ENCODE measurements at places on chromosomes 5 and 9.

GRCh38 chr5:78367318-78367991 lies 7.0 kb downstream of the SCAMP1 start:
- no peak for DNase-seq

DNA sequence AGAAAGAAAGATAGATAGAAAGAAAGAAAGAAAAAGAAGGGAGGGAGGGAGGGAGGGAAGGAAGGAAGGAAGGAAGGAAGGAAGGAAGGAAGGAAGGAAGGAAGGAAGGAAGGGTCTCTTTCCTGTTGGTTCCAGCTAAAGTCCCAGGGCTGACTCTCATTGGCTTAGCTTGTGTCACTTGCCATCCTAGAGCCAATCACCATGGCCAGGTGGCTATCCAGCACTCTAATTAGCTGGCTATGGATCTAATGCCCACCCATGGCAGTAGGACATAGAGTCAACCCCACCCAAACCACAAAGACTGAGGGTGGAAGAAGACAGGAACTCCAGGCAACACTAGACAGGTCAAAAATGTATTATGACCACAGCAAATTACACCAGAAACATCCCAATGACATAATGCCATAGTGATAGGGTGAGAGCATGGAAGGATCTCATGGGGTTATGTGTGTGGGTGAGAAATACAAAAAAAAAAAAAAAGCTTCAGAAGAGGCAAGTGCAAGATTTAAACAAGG lies 10.8 kb upstream of the CPLX2 start:
- DNase-seq: no peak

DNA sequence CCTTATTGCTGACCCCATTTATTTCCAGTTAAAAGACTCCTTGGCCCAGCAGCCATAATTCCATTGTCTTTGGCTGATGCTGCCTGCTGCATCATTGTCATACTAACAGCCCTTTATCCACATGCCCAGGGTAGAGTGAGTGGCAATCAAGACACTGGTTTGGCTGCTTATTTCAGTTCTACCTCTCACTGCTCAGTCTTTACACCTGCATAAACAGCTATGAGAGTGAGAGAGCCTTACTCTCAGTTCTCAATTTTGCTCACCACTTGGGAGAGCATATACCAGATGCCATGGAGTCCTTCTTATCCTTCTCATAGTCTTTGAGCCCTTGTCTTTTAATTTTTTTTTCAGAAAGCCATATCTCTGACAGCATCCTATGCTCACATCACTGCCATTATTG lies 596.9 kb upstream of the CYLC2 start:
- DNase-seq: no peak

GRCh38 chr5:35804841-35805240 lies 51.9 kb upstream of the IL7R start:
- DNase-seq: no peak

DNA sequence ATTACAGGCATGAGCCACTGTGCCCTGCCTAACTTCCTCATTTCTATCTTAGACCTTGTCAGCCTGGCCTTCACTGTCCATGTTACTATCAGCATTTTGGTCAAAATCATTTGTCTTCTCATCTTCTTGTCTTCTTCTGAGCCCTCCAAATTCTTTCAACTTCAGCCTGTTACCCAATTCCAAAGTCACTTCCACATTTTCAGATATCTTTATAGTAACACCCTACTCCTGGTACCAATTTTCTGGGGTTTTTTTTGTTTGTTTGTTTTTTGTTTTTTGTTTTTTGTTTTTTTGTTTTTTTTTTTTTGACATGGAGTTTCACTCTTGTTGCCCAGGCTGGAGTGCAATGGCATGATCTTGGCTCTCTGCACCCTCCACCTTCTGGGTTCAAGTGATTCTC lies 90.3 kb upstream of the LARP1 start:
- no peak for DNase-seq

DNA sequence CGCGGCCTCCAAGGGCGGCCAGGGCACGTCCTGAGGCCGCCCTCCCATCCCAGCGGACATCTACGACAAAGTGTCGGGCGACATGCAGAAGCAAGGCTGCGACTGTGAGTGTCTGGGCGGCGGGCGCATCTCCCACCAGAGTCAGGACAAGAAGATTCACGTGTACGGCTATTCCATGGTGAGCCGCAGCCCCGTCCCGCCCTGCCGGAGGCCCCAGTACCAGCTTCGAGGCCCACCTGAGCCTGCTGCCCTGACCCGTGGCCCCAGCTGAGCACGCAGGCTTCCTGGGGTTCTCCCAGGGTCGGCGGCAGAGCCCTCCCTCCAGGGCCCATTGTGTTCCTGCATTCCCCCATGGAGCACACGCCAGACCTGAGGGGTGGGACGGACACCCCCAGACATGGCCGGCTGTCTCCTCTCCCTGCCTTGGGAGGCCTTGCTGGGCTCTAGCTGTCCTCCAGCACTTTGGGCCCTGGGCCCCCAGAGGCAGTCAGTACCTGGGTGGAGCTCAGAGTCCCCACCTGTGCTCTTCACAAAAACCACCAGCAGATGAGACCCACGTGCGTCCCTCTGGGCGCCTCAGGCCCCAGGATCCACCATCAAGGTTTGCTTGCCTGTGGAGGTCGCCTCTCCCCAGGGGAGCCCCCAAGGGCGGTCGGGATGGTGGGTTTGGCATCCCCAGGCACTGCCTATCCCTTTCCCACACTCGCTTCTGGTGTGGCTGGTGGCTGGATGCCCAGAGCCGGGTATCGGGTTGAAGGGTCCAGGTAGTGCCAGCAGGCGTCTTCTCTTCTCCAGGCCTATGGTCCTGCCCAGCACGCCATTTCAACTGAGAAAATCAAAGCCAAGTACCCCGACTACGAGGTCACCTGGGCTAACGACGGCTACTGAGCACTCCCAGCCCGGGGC lies 1.0 kb downstream of the PHPT1 start:
- DNase-seq: no peak

DNA sequence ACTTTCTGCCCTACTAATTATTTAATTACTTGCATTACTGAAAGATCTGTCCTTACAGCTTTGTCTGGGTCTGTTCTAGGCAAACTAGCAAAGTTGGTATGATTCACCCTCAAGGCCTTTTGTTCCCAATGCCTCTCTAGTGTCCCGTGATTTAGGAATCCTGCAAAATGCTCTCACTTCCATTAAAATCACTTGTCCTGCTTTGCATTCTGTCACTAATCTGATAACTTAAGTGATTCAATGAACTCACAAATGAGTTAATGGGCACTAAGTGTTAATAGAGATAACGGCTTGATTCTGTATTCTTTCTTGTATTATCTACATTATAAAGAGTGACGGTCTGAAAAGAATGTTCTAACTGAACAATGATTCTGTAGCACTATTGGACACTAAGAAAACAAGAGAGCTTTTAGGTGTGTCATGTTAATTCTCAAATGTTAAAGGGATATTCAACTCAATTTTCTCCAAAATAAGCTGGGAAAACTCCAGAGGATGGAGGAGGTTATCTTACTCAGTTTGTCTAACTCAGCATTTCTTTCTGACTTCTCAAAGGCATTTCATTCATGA lies 697.3 kb downstream of the CETN3 start:
- no peak for DNase-seq

- no peak for DNase-seq
Measured at GRCh38 chr5:78504704-78505677, 143.6 kb downstream of the LHFPL2 start.

DNA sequence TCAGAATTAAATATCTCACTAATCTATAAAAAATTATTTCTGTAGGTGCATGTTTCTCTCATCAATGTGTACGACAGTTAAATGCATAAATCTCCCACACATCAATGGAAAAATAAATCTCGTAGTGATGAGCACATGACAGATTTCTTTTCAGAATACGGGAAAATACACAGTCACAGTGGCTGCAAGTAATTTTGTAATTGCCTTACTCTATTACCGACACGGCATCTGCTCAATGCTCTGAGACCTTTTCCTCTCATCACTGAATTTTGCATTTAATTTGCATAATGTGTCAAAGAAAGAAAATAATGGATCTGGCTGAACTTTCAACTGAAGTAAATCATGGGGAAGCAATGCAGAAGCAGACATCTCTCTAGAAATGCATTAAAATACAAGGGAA lies 37.2 kb downstream of the PDE4D start:
- DNase-seq: no peak

DNA sequence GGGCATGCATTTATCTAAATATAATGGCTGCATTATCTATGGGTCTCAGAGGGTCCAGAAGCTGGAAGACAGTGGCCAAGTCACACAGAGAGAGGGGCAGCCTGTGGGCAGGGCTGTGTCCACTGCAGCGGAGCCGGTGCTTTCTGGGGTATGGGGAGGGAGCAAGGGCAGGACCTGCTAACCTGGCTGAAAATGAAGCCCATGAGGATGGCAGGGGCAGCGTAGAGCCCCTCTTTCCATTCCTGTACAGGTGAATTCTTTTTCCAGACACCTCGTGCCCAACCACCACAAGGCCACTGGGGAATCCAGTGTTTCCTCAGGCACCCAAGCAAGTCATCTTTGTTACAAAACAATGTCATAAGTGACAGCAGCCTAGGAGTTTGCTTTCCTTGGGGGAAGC lies 305.9 kb upstream of the IRX4 start:
- no peak for DNase-seq

DNA sequence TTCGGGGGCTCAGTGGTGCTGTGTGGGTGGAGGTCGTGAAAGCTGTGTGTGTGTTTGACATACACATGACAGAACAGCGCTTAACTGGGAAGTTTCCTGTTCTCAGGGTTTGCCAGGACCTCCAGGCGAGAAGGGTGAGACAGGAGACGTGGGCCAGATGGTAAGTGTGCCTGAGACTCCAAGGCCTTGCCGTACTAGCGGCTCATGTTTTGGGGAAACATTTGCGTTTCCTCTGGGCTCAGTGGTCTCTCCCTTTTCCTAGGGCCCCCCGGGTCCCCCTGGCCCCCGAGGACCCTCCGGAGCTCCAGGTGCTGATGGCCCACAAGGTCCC lies 68.3 kb upstream of the FCN2 start:
- DNase-seq: no peak

DNA sequence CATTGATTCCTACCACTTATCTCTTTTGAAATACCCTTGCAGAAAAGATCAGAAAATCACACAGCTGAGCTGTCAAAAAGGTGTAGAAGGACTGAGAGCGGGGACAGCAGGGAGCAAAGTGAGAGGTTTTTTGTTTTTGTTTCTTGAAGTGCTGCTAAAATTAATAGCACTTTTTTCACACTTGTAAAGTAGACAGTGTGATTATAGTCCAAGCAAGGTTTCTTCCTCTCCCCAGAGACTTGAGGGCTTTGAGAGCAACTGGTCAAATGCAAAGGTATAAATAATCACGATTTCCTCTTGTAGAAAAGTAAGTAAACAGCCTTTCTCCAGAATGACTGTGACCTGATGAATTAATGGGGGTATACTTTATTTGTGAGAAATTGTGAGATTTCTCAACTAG lies 326.9 kb downstream of the ZNF608 start:
- DNase-seq: no peak

DNA sequence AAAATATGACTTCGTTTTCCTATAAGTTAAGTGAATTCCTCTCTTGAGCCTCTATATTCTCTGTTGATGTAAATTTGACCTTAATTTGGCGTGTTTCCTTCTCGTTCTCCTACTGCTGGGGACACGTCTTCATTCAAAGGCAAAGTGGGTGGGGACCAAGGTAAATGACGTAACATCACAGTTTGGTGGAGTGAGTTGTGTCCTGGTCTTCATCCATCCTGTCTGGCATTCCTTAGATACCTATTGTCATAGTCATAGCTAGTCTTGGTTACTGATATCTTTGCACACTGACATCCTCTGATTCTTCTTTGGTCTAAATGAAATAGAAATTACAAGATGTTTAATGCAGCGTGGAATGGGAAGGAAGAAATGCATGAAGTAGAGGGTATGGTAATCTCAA lies 108.5 kb downstream of the NNT start:
- DNase-seq: no peak

DNA sequence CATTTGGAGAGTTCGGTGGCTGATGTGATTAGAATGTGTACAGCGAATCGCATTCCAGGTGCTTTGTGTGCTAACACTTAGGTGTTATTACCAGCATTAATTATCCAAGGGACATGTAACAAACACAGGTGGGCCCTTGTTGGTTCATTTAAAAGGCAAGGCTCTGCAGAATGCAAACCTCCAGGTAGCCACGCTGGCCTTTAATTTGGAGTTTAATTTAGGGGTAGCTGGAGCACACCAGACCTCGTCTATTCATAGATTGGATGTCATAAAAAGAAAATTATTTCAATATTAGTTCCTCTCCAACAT lies 191.1 kb downstream of the MAT2B start:
- no peak for DNase-seq

Measured in activated T-helper 9 cell treated with anti-CD3 and anti-CD28 coated beads, Interleukin-2, amount 50 U/mL, for 16 hours (primary cell).